ENCODE measurements at places on chromosomes 6 and 20. TPM values are rescaled to one million over a fixed set of nuclear protein-coding genes. Genes with fewer than 3 reads are reported as not detected.
A peak's percentile ranks its signal among the peaks of the same experiment; 100 is the strongest.

- no peak for DNase-seq
Measured at GRCh38 chr6:26268659-26269402, 96.2 kb upstream of the BTN3A2 start.

DNA sequence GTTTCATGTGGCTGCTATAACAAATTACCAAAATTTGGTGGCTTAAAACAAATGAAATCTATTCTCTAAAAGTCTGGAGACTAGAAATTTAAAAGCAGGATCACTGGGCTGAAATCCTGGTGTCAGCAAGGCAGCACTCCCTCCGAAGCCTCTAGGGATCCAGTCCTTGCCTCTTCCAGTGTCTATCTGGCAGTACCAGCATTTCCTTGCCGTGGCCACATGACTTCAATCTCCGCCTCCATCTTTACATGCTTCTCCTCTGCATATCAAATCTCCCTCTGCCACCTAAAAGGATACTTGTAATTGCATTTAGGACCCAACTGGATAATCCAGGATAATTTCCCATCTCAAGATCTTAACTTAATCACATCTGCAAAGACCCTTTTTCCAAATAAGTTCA is 30.2 kb downstream of the ARHGAP18 start:
- DNase-seq, result peak; percentile 73

- DNase-seq, result no peak
Measured at GRCh38 chr6:6699741-6700367, 111.3 kb downstream of the LY86 start.

- no peak for DNase-seq
Measured at GRCh38 chr20:58566981-58567380, 51.8 kb upstream of the APCDD1L start.

DNA sequence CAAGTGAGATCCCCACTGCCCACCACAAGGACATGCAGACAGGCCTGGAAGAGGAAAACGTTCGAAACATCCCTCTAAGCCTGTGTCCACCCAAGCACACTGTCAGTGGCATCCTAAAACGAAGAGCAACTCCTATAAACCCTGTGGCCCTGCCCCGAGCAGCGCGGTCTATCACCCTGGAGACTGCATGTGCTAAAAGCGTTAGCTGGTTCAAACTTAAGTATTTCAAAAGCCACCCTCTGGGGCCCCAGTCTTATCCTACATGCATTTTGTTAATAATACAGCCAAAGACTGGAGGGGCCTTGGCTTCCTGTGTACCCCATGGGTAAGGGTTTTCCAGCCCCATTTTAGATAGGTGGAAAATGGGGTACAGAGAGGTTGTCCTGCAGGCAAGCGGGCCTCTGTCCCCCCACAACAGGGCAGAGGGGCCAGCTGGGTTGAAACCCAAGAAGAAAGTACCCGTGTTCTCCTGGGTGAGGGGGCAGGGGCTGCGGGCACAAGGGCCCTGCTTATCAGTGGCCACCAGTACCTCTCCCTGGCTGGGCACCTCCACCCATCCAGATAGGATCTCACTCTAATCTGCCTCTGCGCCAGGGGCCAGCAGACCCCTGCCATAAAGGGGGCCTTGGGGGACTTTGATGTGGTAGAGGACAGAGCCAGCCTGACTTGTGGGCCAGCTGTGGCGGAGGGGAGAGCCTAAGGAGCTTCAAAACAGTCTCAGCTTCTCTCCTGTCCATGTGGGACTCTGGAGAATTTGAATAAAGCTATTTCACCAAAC is 28.3 kb downstream of the PREX1 start:
- DNase-seq, result no peak

DNA sequence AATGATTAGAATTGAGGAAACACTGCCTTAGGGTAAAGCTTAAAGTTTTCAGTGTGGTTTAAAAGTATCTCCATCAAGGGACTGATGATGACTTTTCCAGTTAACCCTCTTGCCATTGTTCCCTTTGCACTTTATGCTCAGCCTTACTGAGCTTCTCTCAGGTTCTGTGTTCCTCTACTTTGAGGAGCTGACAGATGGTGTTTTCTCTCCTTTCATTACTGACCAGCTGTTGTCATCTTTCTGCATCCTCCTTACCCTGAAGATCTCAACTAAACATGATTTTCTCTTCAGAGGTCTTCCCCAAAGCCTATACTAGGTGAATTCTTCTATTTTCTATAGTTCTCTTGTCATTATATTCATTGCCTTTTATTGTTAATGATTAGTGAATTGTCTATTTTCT is 475.6 kb upstream of the SYNCRIP start:
- no peak for DNase-seq

GRCh38 chr6:138545621-138545980 is 46.3 kb upstream of the NHSL1 start:
- DNase-seq, result no peak

GRCh38 chr6:3325210-3325609 is 66.5 kb downstream of the PSMG4 start:
- DNase-seq, result peak; percentile 45

The ARMH2 gene
- not detected for total RNA-seq

The IL20RA gene
- not detected for total RNA-seq

The AIG1 gene
- 8.0 TPM for total RNA-seq

Data from SK-MEL-5 (cell line).